ENCODE measurements at places on chromosomes 2 and 18. TPM values are rescaled to one million over a fixed set of nuclear protein-coding genes. Genes with fewer than 3 reads are reported as not detected.
A peak's percentile ranks its signal among the peaks of the same experiment; 100 is the strongest.

- no peak for DNase-seq
These were observed 21.4 kb downstream of the SFXN5 start for GRCh38 chr2:73050121-73050545.

DNA sequence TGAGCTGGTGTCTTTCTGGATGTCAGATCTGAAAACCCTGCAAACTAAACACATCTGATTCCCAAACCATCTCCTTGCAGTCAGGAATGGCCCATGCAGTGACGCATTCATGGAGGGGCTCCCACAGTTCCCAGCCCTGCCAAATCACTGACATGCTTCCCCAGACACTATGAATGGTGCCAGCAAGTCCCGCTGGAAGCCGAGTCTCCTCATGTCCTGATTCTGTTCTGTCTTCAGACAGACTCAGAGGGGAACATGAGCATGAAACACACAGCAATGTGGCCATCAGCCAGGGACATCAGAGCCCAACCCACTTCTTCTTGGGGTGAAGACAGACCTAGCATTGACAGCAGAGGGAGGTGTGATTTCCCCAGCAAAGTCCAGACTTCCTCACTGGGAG is 83.7 kb downstream of the TTC32 start:
- no peak for DNase-seq

DNAJC10 gene
- 55.6 TPM for total RNA-seq

LANCL1 gene
- total RNA-seq = 37.4 TPM

DSC2 gene
- total RNA-seq = 36.4 TPM

DNA sequence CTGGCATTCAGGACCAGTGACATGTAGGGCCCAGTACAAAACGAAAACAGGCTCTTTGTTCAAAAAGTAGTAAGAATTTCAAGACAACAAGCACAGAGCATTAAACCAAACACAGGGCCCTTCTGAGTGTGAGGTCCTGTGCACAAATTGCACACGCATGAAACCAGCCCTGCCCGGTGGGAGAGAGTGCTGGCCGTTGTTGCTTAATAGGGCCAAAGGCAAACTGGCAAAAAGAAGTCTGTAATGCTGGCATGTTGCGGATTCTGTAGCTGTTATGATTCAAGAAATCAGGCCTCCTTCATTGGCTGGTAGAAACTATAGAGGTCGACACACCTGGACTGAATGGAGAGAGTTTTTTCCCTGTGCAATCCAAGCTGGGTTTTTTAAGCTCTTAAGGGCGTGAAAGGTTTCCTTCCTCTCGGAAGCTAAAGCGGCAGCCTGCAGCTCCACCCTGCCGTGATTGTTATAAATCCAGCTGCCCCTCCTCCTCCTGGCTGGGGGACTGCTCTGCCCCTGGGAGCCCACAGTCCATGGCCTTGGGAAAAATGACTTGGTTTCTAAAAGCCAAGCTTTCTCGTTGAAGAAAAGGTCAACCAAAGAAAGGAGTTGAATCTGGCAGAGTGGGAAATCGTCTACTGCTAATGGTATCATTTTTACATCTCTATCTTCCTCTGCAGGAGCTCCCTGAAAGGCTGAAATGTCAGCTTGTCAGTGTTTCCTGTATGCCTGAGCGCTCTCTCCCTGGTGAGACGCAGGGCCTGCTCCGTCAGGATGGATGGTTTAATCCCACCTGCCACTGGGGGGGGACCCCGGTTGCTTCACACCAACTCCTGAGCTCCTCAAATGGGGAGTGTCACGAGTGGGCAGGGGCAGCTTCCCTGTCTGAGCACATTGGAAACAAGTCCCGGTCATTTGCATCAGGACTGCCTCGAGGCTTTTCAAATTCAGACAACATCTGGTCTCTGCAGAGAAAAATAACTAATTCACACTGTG is 143.6 kb downstream of the ALPK2 start:
- no peak for DNase-seq

ILKAP gene
- total RNA-seq = 38.4 TPM

- DNase-seq = peak; percentile 50
These were observed 423.8 kb upstream of the MEX3C start for GRCh38 chr18:51621113-51621863.

ALLC gene
- not detected for total RNA-seq

POTEJ gene
- total RNA-seq = 0.10 TPM

GRCh38 chr2:172967036-172967982 is 108.3 kb upstream of the MAP3K20 start:
- DNase-seq = no peak

DNA sequence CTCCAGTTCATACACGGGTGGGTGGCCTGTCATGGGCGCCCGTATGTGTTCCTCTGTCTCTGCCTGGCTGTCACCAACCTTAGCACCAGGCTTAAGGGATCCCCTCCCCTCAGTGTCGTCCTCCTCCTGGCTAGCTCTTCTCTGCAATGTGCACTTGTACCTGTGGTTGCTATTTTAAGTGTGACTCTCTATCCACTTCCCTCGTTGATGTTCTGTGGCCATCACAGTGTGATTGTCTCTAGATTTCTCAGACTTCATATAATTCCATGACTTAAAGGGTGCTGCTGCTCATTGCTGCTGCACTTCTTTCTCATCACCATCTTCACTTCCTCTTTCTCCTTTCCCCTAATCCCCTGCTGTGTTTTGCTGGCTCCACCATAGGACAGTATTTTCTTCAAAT is 143.4 kb downstream of the EML6 start:
- no peak for DNase-seq

All from skin of body (tissue), 3 donors.